ENCODE measurements at places on chromosomes 16 and 17. TPM values are rescaled to one million over a fixed set of nuclear protein-coding genes. Genes with fewer than 3 reads are reported as not detected.

The SLC47A1 gene
- total RNA-seq = 9.7 TPM

The WNT9B gene
- total RNA-seq = 0.75 TPM

The ZNF213 gene
- 17.2 TPM for total RNA-seq

The CHD9NB gene
- 10.7 TPM for total RNA-seq

The EPN3 gene
- 101 TPM for total RNA-seq

The PRR35 gene
- not detected for total RNA-seq

The KRT222 gene
- not detected for total RNA-seq

The NQO1 gene
- total RNA-seq = 27.3 TPM

The CEMP1 gene
- total RNA-seq = 0.58 TPM

The C16orf46 gene
- 2.5 TPM for total RNA-seq

The ZG16B gene
- total RNA-seq = 5.6 TPM

The SLC35B1 gene
- total RNA-seq = 34.6 TPM

The GPR142 gene
- total RNA-seq = not detected

- DNase-seq = no peak
Measured at GRCh38 chr17:13757871-13758270, 156.1 kb upstream of the HS3ST3A1 start.

DNA sequence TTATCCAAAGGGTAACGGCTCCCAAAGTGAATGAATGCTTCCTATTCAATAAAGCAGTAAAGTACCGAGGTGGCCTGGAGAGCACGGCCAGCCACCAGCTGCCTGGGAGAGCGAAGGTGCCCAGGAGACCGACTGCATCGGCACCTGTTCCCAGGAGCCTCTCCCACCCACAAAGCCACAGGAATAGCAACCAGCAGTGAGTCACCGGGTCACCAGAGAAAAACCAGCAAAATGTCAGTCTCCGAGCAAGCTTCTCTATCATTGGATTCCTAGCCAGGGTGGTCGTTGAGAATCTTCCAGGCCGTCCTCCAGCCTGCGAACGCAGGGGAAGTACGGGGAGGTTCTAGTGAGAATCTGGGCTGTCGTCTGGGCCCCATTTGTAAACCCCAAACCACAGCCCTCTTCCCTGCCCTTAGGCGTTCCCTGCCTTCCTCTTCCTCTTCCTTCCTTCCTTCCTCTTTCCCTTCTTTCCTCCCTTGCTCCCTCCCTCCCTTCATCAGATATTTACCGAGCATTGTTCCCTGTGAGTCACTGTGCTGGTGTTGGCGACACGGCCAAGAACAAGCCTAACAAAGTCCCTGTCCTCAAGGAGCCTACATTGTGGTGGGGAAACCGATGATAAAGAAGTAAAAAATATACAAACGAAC, 114.6 kb downstream of the SLC39A11 start:
- no peak for DNase-seq

DNA sequence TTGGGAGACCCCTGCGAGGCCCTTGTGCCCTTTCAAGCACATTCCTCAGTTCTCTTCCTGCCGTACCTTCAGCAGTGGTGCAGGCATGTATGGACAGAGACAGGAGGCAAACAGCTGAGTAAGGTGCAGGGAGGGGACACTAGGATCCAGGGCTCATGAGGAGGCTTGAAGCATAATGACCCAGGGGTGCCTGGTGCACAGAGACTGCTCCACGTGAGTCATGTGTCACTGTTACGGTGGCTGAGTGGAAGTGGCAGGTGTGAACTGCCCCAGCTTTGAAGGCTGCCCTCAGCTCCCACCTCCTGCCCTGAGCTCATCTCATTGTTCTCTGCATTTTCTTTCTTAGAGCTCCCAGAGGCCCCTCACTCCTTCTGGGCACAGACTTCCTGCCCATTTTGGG, 124.8 kb downstream of the NTN1 start:
- no peak for DNase-seq

GRCh38 chr16:23847948-23848347, 12.2 kb downstream of the PRKCB start:
- DNase-seq = no peak

- DNase-seq = peak; percentile 38
Measured at GRCh38 chr16:67277294-67277998, 1.9 kb upstream of the PLEKHG4 start.

- no peak for DNase-seq
Measured at GRCh38 chr17:21165922-21166594, 39.3 kb downstream of the DHRS7B start.

- DNase-seq = peak; percentile 43
Measured at GRCh38 chr17:28599311-28600184, 723 bp upstream of the SPAG5 start.

GRCh38 chr17:14575471-14575953, 274.6 kb downstream of the HS3ST3B1 start:
- DNase-seq = no peak

- DNase-seq = no peak
Measured at GRCh38 chr17:47604598-47604927, 45.2 kb upstream of the KPNB1 start.

- DNase-seq = no peak
Measured at GRCh38 chr16:78163772-78164670, 64.6 kb downstream of the WWOX start.

- peak; percentile 51 for DNase-seq
Measured at GRCh38 chr16:53518550-53519416, 15.8 kb upstream of the AKTIP start.

GRCh38 chr16:18797746-18798145, 3.6 kb downstream of the ARL6IP1 start:
- no peak for DNase-seq

DNA sequence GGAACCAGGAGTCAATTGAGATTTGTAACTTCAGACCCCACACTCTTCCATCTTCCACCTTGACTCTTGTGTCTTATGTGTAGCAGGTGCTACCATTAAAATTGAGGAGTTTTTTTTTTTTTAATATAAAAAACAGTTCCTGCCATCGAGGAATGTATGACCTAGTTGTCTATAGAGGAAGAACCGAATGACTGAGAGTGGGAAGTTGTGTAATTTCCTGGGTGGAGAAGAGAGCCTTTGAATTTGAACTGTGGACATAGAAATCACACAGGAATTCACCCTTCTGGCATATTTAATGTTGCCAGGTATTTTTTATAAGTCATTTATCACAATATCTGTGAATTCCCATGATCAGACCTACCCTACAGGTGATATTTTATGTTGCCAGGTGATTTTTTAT, 22.0 kb downstream of the SP2 start:
- DNase-seq = no peak

- DNase-seq = no peak
Measured at GRCh38 chr16:31157136-31157535, 7.3 kb upstream of the PRSS36 start.

DNA sequence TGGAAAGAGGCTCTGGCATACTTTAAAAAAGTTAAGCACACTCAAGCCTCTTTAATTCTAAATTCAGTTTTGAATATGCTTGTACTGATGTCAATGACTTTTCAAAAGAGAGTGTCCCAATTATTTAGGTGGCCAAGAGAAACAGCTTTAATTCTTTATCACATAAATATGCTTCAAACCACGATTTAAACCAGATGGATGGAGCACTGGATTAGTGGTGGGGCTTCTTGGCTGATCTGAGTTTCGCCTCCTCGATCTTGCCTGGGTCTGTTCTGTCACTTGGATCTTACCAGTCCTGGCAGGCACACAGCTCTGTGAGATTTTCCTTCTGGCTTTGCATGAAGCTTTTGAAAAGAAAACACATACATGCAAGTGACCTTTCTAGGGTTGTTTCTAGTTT, 467.8 kb downstream of the MAF start:
- no peak for DNase-seq

DNA sequence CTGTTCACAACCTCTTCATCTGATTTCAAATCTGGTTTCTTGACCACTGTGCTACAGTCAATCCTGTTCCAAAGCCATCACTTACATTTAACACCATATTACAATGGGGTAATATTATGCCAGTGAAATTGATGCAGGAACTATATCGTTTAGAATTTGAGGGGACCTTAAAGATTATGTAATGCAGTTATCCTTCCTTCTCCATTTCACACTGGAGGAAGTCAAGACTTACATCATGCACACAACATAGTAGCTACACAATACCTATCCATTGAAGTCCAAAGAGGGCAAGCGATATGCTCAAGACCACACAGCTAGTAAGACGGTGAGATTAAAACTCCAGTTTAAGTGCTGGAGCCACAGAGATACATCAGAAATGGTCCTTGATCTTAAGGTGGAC, 16.8 kb downstream of the NOG start:
- DNase-seq = no peak

DNA sequence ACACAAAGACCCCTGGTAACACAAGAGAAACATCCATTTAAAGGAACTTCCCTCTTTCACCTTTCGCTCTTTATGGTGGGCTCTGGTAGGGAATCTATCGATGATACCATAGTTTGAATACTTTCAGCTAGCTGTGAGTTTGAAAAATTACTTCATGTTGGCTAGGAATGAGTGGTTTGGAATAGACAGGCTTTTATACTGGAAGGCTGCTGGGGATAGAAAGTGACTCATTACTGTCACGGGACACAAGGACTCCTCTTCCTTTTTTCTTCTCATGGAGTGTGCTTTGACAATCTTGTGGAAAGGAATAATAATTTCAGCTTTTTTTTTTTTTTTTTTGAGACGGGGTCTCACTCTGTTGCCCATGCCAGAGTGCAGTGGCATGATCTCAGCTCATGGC, 76.9 kb downstream of the CYB561 start:
- DNase-seq = no peak

DNA sequence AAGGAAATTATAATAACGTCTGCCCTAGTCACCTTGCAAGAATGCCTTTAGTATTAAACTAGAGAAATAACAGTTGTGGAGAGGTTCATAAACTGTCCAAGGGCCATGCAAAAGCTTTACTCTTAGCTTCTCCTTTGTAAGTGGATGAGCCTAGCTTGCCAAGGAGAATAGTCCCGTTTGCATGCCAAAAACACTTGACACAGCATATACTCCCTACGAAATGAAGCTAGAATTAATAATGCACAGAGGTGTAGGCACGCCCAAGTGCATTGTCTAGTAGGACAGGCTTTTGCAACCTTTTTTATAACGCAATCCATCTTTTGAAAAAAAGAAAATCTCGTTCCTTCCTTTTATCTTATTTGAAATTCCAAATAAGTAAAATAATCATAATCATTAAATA, 12.8 kb upstream of the CDRT4 start:
- no peak for DNase-seq
